ENCODE measurements at places on chromosomes 11 and 22. TPM values are rescaled to one million over a fixed set of nuclear protein-coding genes. Genes with fewer than 3 reads are reported as not detected.

- peak overlapping the region; percentile 72 for H3K27ac ChIP-seq
- peaks cover 26% of the 10 kb centered on the region for H3K4me1 ChIP-seq
- no peaks in the 10 kb centered on the region for H3K36me3 ChIP-seq
- H3K27me3 ChIP-seq, result no peaks in the 10 kb centered on the region
- H3K4me3 ChIP-seq, result peak overlapping the region; percentile 20
Measured at GRCh38 chr11:16902781-16903378, 111.3 kb downstream of the PLEKHA7 start.

DNA sequence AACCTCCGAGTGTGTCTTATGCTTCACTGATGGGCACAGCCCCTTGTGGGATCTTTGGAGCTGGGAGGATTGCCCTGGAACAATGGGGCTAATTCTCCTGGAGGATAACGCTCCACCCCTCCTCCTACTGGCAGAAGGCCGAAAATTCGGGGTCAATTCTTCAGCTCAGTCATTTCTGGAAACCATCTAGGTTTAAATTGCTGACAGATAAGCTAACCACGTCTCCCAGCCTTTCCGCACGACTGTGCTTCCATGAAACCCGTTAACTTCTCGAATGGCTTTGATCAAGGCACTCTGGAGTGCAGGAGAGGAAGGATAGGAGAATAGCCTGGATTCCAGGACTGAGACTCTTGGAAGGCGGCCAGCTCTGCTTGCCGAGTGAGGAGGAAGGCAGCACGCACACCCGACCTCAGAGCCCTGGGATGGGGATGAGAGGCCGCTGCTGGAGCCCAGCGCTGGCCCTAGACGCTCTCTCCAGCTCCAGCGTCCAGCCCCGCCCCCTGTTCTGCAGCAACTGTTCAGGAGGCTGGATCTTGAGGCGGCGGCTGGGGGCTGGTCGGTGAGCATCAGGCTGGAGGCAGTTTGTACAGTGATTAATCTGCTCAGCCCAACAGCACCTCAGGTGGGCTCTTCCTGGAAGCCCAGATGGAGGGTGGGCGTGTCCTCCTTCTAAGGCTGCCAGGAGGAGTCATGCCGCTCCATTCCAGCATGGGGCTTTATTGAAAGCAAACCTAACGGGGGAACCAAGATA is 176.7 kb upstream of the NCAM1 start:
- no peaks in the 10 kb centered on the region for H3K4me1 ChIP-seq
- no peaks in the 10 kb centered on the region for H3K27me3 ChIP-seq
- no peak for DNase-seq
- H3K27ac ChIP-seq, result no peak overlapping the region
- no peaks in the 10 kb centered on the region for H3K36me3 ChIP-seq

- no peaks in the 10 kb centered on the region for H3K36me3 ChIP-seq
- H3K4me1 ChIP-seq, result no peaks in the 10 kb centered on the region
- no peak overlapping the region for H3K4me3 ChIP-seq
- no peak overlapping the region for H3K27ac ChIP-seq
Measured at GRCh38 chr11:60240662-60241061, 2.3 kb downstream of the MS4A4E start.

GRCh38 chr22:45425531-45426265 is 12.2 kb downstream of the RIBC2 start:
- H3K27ac ChIP-seq, result no peak overlapping the region
- H3K27me3 ChIP-seq, result no peaks in the 10 kb centered on the region
- no peaks in the 10 kb centered on the region for H3K4me1 ChIP-seq

The C11orf87 gene
- not detected for total RNA-seq

The VSTM5 gene
- total RNA-seq, result not detected

DNA sequence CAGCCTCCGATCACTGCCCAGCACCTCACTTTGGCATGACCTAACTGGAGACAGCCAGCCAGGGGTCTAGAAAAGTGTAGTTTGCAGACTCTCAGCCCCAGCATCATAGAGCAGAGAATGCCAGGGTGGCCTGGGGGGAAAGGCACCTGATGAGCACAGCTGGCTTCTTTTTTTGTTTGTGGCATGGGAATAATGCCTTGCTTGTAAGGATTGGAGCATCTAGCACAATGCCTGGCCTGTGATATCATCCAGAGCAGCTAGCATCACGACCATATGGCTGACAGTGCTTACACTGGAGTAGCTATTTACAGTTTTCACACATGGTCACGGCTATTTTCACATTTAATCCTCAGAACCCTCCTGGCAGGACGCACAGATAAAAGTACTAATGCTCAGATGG is 594.8 kb upstream of the B3GAT1 start:
- H3K27ac ChIP-seq, result no peak overlapping the region
- no peak for DNase-seq
- H3K4me1 ChIP-seq, result no peaks in the 10 kb centered on the region

- H3K27ac ChIP-seq, result no peak overlapping the region
- no peaks in the 10 kb centered on the region for H3K36me3 ChIP-seq
- H3K4me1 ChIP-seq, result no peaks in the 10 kb centered on the region
- H3K4me3 ChIP-seq, result no peak overlapping the region
- H3K27me3 ChIP-seq, result no peaks in the 10 kb centered on the region
Measured at GRCh38 chr11:103928040-103928801, 108.2 kb upstream of the DDI1 start.

GRCh38 chr11:76771446-76772099 is 11.6 kb upstream of the TSKU start:
- no peaks in the 10 kb centered on the region for H3K27me3 ChIP-seq
- peaks cover 10% of the 10 kb centered on the region for H3K4me1 ChIP-seq
- no peak for DNase-seq
- no peaks in the 10 kb centered on the region for H3K36me3 ChIP-seq
- H3K27ac ChIP-seq, result no peak overlapping the region
- no peak overlapping the region for H3K4me3 ChIP-seq

DNA sequence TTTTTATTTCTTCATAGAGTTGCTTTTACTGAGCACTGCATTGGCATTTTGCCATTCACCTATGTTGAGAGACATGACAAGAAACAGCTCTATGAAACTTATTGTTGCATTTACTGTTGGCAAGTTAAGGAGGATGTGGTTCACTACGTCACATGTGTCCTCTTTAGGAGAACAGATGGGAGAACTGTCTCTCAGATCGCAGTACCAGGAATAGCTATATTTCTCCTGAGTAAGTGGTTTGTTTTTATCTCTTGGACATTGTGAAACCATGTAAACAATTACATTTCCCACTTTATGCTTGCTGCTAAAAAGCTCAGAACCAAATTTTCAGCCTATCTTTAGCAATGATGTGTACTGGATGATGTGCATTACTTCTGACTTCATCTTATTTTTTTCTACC is 34.8 kb upstream of the PSMA1 start:
- no peak for DNase-seq
- H3K36me3 ChIP-seq, result no peaks in the 10 kb centered on the region
- peaks cover 4% of the 10 kb centered on the region for H3K27me3 ChIP-seq
- H3K27ac ChIP-seq, result no peak overlapping the region
- H3K4me3 ChIP-seq, result no peak overlapping the region

DNA sequence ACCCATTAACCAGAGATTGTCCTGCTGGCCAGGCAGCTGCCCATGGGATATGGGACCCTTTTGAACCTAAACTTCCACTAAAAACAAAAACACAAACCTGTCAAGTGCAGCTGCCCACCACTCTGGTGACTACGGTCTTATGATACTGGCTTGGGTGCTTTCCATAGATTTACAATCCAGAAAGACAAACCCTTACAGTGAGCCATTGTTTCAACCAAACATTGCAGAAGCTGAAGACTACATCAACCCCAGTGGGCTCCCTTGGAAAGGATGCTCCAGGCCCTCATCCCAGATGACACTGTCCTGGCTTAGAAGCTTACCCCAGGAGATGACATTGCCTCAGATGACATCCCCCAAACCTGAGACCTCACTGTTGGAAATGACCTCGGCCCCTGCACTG is 56.9 kb upstream of the WNT11 start:
- no peak overlapping the region for H3K27ac ChIP-seq
- peaks cover 10% of the 10 kb centered on the region for H3K27me3 ChIP-seq
- no peak overlapping the region for H3K4me3 ChIP-seq
- no peak for DNase-seq
- no peaks in the 10 kb centered on the region for H3K36me3 ChIP-seq

DNA sequence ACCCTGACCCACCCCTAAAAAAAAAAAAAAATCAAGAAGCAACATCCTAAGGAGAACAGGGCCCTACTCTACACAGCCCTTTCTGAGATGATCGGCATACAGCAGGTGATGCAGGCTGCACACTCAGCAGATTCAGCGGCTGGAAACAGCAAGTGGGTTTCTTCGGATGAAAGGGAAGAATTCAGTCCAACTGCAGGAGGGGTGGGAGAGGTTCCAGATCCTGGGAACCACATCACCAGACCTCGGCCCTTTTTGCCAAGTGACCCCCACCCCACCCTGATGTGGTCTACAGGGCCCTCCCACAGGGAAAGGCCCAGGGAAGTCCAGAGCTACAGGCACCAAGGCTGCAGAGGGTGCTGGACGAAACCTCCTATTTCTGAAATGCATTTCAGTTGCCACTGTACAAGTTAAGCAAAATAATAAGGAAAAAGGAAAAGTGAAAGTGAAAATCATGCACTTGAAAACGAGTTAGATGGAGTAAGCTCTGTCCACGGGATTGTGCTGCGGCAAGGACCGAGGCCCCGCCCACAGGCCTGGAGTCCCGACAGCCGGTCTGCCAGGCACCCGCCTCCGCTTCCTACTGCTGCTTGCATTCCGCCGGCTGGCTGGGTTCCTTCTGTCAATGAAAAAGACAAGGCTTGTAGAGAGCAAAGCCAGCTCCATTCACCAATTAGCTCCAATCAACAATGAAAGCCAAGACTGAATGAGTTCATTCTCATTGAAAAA is 16.0 kb upstream of the PHLDA2 start:
- H3K27me3 ChIP-seq, result no peaks in the 10 kb centered on the region
- no peak overlapping the region for H3K27ac ChIP-seq
- peaks cover 11% of the 10 kb centered on the region for H3K4me1 ChIP-seq

DNA sequence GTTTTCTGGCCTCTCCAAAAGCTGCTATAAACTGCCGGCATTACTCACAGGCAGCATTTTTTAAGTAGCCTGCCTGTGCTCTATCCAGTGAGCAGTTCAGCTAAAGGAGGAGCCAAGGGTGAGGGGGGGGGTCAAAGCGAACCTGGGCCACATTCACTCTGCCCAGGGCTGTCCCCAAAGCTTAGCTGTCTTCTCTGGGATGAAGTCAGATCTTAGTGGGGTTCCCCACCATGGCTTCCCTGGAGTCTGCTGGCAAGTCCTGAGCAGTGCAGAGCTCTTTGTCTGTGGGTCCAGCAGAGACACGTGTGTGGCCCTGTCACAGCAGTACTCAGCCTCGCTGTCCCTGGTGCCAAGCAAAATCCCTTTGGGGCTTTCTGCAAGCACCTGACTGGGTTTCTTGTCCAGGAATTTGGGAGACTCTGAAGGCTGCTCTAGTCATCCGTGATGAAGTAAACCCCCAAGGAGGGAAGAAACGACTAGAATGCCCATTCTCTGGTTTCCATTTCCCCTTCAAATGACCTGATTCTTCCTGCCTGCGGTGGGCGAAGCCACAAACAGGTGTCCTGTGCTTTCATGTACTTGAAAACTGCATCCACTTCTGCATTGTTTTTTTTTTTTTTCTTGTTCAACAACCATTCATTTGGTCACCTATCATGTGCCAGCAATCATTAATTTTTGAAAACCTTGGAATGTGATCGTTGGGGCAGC is 2.6 kb downstream of the KCNJ5 start:
- peaks cover 5% of the 10 kb centered on the region for H3K4me1 ChIP-seq
- H3K27me3 ChIP-seq, result peaks cover 21% of the 10 kb centered on the region
- DNase-seq, result no peak
- no peaks in the 10 kb centered on the region for H3K36me3 ChIP-seq
- H3K4me3 ChIP-seq, result no peak overlapping the region

GRCh38 chr11:120400564-120401364 is 64.6 kb downstream of the ARHGEF12 start:
- H3K36me3 ChIP-seq, result no peaks in the 10 kb centered on the region
- H3K4me3 ChIP-seq, result peak overlapping the region; percentile 73

DNA sequence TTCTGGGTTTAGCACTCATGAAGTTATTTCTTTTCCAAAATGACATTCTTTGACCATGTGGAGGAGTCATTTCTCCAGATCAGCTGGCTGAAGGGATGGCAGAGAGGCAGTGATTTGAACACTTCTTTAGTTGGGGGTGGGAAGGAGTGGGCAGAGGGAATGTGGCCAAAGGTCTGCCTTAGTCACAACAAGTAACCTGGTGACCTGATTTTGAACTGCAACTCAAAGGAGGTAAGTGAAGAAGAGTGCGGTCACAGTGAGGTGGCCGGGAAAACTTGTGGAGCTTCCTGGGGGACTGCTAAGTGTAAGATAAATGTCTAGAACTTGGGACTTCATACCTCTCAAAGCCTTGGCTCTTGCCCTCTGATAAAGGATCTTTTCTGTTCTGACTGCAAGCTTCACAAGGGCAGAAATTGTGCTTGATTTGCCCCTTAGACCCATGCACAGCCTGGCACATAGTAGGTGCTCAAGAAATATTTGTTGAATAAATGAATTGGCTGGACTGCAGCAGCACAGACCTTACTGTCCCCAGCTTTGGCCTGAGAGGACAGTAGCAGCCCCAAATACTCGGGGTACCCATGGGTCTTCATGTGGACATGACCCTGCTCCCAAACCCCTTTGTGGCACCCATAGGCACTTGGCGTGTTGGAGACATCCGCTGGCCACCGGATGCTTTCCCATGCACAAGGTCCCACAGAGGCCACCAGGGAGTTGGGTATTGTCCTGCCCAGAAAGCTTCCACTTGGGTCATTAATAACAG is 99.0 kb upstream of the ALX4 start:
- no peak for DNase-seq
- no peak overlapping the region for H3K27ac ChIP-seq
- H3K4me3 ChIP-seq, result no peak overlapping the region

GRCh38 chr22:28408709-28409108 is 270.9 kb downstream of the TTC28 start:
- no peaks in the 10 kb centered on the region for H3K36me3 ChIP-seq
- no peak overlapping the region for H3K27ac ChIP-seq
- no peaks in the 10 kb centered on the region for H3K27me3 ChIP-seq
- DNase-seq, result no peak
- H3K4me3 ChIP-seq, result no peak overlapping the region

DNA sequence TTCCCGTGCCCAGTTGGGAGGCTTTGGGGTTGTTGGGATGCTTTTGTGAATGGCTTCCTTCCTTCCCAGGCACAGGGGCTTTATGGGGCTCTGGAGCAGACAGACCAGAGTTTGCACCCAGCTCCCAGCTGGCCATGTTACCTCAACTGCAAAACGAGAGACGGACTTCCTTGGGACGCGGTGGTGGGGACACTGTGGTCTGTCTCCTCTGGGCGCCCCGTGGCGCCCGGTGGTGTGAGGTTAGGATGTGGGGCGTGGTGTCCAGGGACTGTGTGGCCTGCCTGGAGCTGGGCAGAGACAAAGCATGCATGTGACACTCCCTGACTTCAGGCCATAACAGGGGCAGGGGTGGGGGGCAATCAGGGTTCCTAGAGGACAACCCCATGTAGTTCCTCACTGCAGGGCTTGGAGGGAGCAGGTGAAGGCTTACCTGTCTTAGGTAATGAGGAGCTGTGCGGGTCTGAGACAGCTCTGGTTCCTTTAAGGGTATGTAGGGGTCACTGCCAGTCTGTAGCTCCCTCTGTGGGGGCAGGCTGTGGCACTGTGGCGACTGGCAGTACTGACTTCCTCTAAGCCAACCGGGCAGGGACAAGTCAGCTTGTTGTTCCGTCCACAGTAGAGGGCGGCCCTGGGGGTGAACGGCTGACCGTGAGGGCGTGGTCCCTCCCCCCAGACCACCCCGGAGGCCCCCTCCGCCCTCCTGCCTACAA is 14.4 kb downstream of the KCNQ1 start:
- no peaks in the 10 kb centered on the region for H3K4me1 ChIP-seq
- no peak for DNase-seq
- H3K4me3 ChIP-seq, result no peak overlapping the region

Data from endothelial cell of umbilical vein (primary cell).